Natural killer cell (primary cell): ENCODE measurements at places on chromosomes 2 and 18.

DNA sequence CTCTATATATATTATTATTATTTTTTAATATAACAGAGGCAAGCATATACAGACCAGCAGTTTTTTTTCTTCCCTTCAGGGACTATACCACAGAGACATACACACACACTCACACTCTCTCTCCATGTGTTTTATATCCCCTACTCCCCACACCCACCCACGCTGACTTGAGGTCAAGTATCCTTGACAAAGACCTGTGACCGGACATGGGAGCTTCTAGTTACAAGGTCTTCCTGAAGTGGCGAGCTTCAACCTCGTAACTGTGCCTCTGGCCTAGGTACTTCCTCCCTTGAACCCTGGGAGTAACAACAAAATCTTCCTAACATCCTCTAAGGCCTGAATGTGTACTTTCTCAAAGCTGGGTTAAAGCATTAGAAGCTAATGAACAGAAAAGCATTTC lies 52.5 kb downstream of the POLR1A start:
- no peaks in the 10 kb centered on the region for H3K27me3 ChIP-seq
- no peaks in the 10 kb centered on the region for H3K4me1 ChIP-seq
- H3K27ac ChIP-seq = no peak overlapping the region
- peaks cover 44% of the 10 kb centered on the region for H3K36me3 ChIP-seq
- DNase-seq = no peak
- no peak overlapping the region for H3K4me3 ChIP-seq

DNA sequence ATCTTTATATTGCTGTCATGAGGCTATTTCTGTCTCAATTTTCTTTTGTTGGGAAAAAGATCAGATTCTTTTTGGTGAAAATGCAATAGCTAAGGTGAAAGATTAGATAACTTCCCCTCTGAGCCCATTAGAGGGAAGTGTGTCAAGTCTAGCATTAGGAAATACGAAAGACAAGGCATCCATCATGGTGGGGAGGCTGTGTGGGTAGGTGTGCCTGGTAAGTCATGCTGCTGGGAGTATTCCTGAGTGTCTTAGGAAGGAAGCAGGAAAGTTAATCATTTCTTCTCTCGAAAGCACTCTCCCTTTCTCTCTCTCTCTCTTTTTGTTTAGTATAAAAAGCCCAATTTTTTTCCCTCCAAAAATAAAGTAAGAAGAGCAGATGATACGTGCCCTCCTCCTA lies 780.2 kb upstream of the FSHR start:
- no peak for DNase-seq
- no peaks in the 10 kb centered on the region for H3K4me1 ChIP-seq
- no peak overlapping the region for H3K27ac ChIP-seq
- H3K27me3 ChIP-seq = no peaks in the 10 kb centered on the region
- no peak overlapping the region for H3K4me3 ChIP-seq

- no peaks in the 10 kb centered on the region for H3K4me1 ChIP-seq
- DNase-seq = no peak
- H3K27ac ChIP-seq = no peak overlapping the region
- no peaks in the 10 kb centered on the region for H3K27me3 ChIP-seq
- no peak overlapping the region for H3K4me3 ChIP-seq
Measured at GRCh38 chr18:9539938-9540337, 64.6 kb downstream of the RALBP1 start.

GRCh38 chr2:72235497-72236415 lies 88.1 kb upstream of the CYP26B1 start:
- H3K4me1 ChIP-seq = no peaks in the 10 kb centered on the region
- H3K27me3 ChIP-seq = no peaks in the 10 kb centered on the region

GRCh38 chr2:39718483-39718882 lies 52.8 kb downstream of the TMEM178A start:
- H3K36me3 ChIP-seq = no peaks in the 10 kb centered on the region
- H3K27me3 ChIP-seq = no peaks in the 10 kb centered on the region
- no peak overlapping the region for H3K4me3 ChIP-seq
